ENCODE measurements at places on chromosomes 16 and 17.
A peak's percentile ranks its signal among the peaks of the same experiment; 100 is the strongest.

- peak; percentile 79 for DNase-seq
Measured at GRCh38 chr16:54193665-54194333, 92.8 kb downstream of the IRX3 start.

DNA sequence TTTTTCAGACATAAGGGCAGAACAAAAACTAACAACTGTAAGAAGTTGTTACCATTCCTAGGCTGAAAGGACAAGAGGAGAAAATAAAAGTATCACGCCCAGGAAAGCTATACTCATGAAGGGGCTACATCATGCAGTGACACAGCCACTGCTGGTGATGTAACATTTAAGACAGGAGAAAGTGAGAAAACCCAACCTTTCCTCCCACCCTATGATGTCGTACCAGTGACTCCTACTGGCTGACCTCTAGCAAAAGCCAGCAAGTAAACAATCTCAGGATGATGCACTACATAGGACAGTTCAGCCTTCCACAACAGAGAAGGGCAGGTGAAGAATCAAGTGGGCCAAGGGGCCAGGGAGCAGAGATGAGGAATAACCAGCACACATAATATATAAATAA, 14.0 kb upstream of the OR1E2 start:
- no peak for DNase-seq

GRCh38 chr17:1005361-1005946, 8.5 kb downstream of the TIMM22 start:
- peak; percentile 23 for DNase-seq

DNA sequence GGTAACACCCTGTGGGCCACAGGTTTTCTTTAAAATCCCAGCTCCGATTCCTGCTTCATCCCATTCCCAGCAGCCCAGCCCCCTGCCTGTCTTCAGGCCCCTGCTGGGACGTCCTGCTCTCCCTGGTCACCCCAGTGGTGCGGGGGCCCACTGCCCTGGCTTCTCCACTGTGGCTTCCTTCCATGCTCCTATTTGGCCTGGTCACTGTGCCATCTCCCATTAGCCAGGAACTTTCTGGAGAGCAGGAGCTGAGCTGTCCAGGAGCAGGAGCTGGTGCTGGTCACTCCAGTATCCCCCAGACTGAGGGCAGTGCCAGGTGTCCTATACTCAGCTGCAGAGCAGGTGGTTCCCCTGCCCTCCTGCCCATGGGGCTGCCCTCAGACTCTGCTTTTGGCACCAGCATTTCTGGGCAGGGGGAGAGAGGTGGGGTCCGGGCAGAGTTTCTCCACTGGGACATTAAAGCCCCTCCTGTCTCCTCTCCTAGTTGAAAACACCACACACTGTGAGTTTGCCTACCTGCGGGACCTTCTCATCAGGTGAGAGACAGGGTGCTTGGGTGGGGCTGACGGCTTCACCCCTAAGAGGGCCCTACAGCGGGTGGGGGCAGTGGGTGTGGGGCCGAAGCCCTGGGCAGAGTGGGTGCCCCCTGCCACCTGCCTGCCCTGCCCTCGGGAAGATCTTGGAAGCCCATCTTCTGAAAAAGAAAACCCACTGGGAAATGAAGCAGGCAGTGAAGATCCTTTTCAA, 356.2 kb downstream of the SEC14L1 start:
- no peak for DNase-seq

DNA sequence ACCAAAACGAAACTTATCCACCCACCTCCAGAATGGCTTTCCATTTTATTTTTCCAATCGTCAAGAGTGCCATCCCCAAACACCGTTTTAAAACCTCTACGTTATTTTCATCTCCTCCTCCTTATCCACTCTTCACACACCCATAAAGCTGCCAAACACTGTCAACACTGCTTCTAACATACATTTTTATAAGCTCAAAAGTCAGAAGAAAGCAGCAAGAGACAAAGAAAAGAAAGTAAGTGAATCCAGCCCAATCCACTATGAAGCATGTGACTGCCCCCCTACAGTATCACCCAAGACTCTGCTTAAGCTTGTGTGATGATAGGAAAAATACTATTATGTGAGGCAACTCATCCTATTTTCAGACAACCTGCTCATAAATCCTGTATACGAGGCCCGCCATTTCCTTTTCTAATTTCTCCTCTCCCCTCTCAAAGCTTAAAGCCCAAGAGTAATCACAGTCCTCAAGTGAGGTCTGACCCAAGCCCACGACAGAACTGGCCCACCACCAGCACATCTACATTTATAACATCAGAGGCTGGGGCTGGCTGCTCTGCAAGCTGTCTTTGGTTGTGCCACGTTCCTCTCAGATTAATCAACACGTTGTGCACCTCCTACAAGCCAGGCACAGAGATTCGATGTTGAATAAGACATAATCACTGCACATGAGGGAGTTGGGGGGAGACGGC, 16.3 kb downstream of the USP31 start:
- no peak for DNase-seq

DNA sequence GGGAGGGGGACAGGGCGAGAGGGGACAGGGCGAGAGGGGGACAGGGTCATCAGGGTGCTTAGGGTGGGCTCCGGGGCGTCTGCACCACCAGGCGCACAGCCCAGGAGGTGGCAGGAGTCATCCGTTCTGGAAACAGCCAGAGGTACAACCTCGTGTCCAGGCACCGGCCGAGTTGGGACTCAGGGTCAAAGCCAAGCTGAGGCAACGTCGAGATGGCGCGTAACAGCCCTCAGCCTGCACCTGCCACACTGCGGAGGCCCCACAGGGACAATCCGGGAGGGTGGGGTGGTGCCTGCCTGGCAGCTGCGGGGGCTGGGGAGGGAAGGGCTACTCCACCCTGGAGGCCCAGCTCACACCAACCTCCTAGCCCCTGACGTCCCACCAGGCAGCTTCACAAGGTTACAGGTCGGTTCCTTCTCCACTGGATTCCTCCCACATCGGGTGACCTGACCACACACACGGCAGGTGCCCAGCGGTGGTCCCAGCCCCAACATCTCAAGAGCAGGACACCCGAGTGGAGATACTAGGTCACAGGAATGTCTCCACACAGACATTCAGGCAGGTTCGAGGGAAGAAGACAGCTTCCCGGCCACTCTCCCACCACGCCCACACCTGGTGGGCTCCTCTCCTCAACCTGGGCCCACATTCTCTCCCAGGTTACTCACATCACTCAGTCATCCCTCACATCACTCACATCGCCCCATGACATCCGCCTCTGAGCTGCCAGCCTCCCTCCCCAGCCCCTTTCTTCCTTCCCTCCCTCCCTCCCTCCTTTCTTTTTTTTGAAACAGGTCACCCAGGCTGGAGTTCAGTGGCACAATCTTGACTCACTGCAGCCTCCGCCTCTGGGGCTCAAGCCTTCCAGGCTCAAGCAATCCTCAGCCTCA, 47.3 kb downstream of the RPH3AL start:
- DNase-seq, result no peak

DNA sequence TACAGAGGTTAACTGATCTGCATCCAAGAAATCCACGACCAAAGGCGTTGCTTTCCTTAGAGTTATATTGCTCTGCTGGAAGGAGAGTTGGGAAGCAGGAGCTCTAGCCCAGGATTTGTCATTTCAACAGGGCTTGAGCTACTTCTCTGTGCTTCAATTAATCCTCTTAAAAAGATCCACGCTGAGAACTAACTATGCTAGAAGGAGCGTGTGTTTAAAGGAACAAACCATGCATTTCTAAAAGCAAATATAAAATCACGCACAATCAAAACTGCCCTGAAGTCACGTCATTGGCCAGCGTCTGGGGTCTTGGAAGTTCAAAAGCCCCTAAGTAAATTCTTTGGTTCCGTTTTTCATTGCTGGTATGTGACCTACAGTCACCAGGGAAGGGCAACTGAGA, 1.1 kb downstream of the ARL6IP1 start:
- no peak for DNase-seq

Data from NCI-H345 (cell line).